K562 (cell line): ENCODE measurements at places on chromosomes 6 and 20.

- DNase-seq, result no peak
- H3K36me3 ChIP-seq, result no peaks in the 10 kb centered on the region
- H3K4me1 ChIP-seq, result no peaks in the 10 kb centered on the region
- no peak overlapping the region for H3K4me3 ChIP-seq
These were observed 214.9 kb downstream of the HACE1 start for GRCh38 chr6:104644848-104645247.

DNA sequence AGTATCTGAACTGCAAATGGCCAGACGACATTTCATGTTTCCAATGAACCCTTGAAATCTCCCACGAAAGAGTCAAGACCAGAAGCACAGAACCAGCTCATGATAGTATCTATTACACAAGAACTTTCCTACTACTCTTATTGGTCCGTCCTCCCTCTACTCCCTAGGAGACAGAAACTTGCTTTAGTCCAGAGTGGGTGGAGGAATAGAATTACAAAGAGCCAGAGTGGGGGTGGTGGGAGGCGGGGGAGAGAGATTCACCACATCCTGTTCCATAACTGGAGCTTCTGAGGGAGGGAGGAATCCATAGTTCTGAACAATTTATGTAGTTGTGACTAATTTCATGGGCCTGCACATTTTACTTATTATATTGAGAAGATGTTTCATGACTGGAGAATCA is 18.5 kb upstream of the WFDC10A start:
- no peak overlapping the region for H3K27ac ChIP-seq
- H3K27me3 ChIP-seq, result no peaks in the 10 kb centered on the region
- DNase-seq, result no peak
- H3K4me3 ChIP-seq, result no peak overlapping the region
- no peaks in the 10 kb centered on the region for H3K4me1 ChIP-seq

GRCh38 chr6:8014947-8015346 is 49.2 kb downstream of the BLOC1S5 start:
- H3K27me3 ChIP-seq, result no peaks in the 10 kb centered on the region
- H3K4me1 ChIP-seq, result no peaks in the 10 kb centered on the region
- no peak overlapping the region for H3K4me3 ChIP-seq

- no peak for DNase-seq
- no peak overlapping the region for H3K27ac ChIP-seq
- peaks cover 48% of the 10 kb centered on the region for H3K4me1 ChIP-seq
- no peaks in the 10 kb centered on the region for H3K27me3 ChIP-seq
- H3K4me3 ChIP-seq, result no peak overlapping the region
These were observed 31.4 kb downstream of the FYN start for GRCh38 chr6:111841822-111842221.
